ENCODE measurements at places on chromosomes 3 and 15.

DNA sequence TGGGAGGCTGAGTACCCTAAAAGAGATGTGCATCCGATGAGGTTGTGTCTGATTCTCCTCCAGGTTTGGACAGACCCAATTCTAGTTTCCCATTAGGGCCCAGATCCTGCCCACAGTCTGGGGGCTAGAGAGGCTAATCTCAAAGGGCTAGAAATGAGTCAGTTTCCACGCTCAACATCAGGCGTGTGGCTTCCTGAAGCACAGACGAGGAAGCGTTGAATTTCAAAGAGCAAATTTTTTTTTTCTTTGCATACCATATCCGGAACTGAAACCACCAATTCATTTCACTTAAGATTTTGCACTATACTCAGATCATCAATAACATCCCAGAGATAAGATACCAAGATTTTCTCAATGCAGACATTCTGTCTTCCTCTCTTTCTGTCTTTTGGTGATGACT lies 173.8 kb upstream of the BCL6 start:
- DNase-seq, result peak; percentile 24

GRCh38 chr3:73409138-73409763 lies 215.5 kb downstream of the PDZRN3 start:
- no peak for DNase-seq

GRCh38 chr3:32501783-32502117 lies 902 bp downstream of the CMTM6 start:
- DNase-seq, result no peak

DNA sequence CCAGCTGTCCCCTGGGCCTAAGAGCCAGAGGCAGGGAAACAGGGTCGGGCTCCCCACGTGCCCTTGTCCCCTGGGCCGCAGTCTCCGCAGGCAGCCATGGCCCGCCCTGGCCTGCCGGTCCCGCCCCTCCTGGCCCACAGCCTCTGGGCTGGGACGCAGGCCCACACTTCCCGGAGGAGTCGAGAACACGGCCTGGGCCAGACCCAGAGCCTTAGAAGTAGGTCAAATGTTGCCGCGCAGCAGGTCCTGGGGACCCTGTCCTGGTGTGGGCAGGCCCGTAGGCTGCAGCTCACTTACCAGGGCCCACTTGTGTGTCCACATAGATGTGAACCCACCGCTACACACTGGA lies 4.3 kb upstream of the MYL3 start:
- no peak for DNase-seq

DNA sequence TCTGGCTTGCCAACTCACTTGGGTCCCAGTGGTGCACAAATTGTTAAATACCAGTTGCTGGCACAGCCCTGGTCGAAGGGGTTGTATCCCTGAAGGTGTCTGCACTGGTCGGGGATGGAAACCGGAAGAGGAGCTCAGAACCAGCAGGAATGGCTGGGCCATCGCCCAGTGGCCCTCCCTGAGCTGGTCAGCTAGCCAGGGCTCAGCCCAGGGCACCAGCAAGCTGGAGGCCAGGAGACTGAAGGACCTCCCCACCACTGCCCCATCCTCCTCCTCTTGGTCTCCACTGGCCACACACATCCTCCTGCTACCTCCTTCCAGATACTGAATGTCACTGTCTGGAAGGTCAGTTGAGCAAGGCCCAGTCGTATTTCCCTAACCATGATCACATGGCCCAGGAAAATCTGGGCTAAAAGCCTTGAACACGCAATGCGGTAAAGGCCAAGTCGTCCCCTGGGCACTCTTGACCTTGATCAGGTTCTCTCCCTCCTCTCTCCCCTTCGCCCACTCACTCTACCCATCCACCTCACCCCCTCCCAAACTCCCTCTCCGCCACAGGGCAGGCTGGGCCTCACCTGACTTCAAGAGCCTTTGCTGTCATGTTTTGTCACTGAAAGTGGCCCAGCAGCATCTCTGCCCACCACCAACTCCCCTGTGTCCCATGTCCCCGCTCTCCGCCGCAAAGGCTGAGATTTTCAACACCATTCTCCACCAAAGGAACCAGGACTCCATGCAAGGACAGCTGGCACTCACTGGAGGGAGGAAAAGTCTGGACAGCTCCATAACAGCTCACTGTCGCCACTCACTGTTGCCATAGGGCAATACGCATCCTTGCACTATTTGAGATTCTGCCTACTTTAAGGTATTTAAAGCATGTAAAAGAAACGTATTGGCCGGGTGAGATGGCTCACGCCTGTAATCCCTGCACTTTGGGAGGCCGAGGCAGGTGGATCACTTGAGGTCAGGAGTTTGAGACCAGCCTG lies 12.1 kb downstream of the ZDHHC19 start:
- DNase-seq, result no peak

All from stimulated activated CD4-positive, alpha-beta T cell treated with anti-CD3 and anti-CD28 coated beads, Interleukin-4, amount 100 ng/mL, for 4 hours (primary cell).